ENCODE measurements at places on chromosomes 2 and 18.

GRCh38 chr2:141380008-141380979 is 750.5 kb downstream of the LRP1B start:
- DNase-seq: no peak

DNA sequence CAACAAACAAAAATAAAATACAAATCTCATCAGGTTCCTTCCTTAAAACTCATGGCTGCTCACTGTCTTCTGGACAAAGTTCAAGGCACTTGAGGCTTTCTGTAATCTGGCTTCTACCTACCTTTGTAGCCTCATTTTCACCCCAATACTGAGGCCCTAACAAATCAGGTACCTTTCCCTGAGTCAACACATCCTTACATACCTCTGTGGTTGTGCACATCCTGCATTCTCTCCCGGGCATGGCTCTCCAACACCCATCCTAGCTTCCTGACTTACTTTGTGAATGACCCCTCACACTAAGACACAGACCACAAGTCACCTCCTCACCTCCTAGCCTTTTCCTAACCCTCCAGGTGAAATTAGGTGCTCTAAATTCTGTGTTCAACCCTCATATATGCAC is 190.9 kb downstream of the PID1 start:
- peak; percentile 17 for DNase-seq

DNA sequence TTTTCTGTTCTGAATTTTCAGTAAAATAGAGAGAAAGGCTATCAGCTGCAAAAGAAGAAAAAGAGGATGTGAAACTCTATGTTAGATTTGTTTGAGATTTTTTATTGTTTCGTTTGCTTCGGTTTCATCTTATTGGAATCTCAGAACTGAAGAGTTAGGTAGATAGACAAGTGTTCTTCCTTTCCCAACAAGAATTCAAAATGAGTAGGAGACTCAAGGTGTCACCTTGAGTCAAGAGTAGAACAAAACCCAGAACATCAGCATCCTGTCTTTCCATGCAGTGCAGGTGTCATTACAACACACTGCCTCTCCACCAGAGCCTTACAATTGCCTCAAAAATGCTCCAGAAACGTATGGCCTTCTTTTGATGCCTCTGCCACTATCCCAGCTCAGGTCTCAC is 21.1 kb downstream of the NBAS start:
- no peak for DNase-seq

GRCh38 chr2:128306081-128306930 is 12.4 kb downstream of the HS6ST1 start:
- peak; percentile 88 for DNase-seq

GRCh38 chr2:28408764-28409599 is 16.3 kb downstream of the FOSL2 start:
- DNase-seq: peak; percentile 76

DNA sequence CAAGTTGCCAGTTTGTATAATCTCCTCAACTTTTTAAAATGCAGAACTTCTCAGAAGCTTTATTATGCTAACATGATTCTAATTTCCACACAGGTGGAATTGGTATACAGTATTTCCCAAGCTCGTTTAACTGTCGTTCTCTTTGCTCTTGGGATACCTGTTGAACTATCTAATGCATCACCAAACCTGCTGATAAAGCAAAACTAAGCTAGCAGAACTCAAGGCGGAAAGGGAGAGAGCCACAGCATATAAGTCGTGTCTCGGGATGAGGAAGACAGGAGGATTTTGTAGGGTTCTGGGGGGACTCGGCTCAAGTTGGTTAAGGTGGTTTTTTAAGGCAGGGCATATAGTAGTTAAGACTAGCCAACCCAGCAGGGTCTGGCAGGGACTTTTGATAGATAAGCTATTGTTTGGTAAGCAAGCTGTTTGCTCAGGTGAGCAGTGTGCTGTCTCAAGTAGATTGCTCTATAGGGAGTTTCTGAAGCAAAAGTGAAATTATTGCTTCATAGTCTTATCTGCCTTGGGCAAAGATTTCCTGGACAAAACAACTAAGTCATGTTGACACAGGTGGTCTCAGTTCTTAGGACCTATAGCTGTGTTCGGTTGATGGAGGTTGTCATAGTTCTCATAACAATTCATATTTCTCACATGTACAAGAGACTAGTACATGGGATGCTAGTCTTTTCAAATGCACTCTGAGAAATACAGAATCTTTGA is 28.2 kb upstream of the CHRNA1 start:
- DNase-seq: peak; percentile 46

GRCh38 chr2:203586206-203586605 is 51.1 kb upstream of the RAPH1 start:
- DNase-seq: peak; percentile 13

GRCh38 chr2:203444738-203445137 is 90.4 kb downstream of the RAPH1 start:
- DNase-seq: no peak

DNA sequence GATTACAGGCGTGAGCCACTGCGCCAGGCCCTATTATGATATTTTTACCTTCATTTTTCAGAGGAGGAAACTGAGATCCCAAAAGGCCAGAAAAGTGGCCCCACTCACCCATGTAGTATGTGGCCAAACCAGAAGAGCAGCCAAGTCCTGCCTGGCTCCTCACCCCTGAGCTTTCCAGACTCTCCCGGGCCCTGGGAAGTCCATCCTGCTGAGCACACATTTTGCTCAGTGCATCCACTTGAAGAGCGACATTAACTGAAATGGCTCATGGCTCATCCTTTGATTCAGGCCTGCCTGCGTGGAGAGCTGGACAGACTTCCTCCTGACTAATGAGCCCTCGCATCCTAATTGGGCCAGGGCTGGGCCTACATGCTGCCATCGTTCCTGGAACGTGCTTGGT is 9.5 kb upstream of the NGEF start:
- peak; percentile 13 for DNase-seq

DNA sequence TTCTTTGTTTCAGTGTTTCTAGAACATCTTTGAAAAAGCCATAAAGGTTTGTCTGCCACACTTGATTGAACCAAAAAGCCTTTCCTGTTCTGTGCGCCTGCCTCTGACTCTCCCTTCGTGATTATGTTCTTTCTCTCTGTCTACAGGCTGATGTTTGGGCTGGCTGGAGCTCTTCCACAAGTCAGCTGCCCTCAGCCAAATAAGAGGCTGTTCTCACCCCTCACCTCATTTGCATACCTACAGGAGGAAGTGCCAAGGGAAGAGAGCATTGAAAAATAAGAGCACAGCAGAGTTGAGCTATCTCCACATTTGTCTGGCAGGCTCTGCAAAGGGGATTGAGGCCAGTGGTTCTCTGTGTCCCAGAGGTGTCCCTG is 15.8 kb downstream of the INPP5D start:
- no peak for DNase-seq

DNA sequence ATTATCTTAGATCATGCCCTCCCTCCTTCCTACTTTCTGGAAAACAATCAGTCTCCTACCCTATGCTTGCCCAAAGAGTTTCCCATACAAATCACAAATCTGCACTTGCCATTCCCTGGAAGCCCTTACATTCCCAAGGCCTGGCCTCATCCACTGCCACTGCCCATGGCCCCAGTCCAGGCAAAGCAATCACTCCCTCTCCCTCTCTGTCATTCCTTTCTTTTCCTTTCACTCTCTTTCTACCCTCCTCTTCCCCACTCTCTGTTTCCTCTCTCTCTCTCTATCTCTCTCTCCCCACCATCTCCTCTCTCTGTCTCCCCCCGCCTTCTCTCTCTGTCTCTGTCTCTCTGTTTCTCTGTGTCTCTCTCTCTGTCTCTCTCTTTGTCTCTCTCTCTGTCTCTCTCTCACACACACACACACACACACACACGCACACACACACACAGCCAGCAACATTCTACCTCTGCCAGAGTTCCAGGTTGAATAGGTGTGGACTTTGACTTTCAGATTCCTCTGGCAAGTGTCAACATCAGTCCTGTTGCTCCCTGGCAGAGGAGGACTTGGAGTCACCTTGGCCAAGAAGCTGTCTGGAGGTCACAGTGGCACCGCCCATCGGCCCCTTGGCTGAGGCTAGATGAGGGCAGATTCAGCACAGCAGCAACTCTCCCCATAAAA is 43.7 kb upstream of the NAT8 start:
- DNase-seq: no peak

Data from bronchial epithelial cell (primary cell).